ENCODE measurements at places on chromosomes 12 and 14. TPM values are rescaled to one million over a fixed set of nuclear protein-coding genes. Genes with fewer than 3 reads are reported as not detected.

DNA sequence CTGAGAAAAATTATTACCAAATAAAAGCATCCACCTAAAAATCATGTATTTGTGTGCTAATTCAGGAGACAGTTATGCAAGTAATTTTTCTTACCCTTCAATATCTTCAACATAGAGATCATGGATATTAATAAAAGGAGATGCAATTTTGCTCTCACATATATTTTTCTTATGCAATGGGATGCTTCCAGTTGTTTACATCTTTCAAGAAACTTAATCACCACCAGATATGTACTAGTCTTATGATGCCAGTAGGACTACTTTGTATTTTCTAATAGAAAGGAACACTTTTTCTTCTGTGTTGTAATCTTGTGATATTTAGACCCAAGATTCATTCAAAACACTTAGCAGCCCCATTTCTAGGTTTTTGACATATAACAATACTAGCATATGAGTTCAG, 107.6 kb downstream of the NAV3 start:
- H3K4me1 ChIP-seq: peaks cover 30% of the 10 kb centered on the region
- no peak overlapping the region for H3K4me3 ChIP-seq
- no peaks in the 10 kb centered on the region for H3K36me3 ChIP-seq
- no peak for DNase-seq
- H3K27me3 ChIP-seq: no peaks in the 10 kb centered on the region
- no peak overlapping the region for H3K27ac ChIP-seq

GRCh38 chr12:94714378-94715114, 64.2 kb upstream of the TMCC3 start:
- H3K27ac ChIP-seq: peak overlapping the region; percentile 73
- no peaks in the 10 kb centered on the region for H3K27me3 ChIP-seq
- H3K36me3 ChIP-seq: no peaks in the 10 kb centered on the region
- DNase-seq: peak; percentile 95
- no peak overlapping the region for H3K4me3 ChIP-seq

GRCh38 chr14:91167380-91167770, 53.5 kb downstream of the DGLUCY start:
- no peaks in the 10 kb centered on the region for H3K4me1 ChIP-seq
- H3K36me3 ChIP-seq: peaks cover 36% of the 10 kb centered on the region
- H3K27me3 ChIP-seq: no peaks in the 10 kb centered on the region
- H3K27ac ChIP-seq: no peak overlapping the region
- H3K4me3 ChIP-seq: no peak overlapping the region

GRCh38 chr12:93134893-93135285, 205.8 kb upstream of the EEA1 start:
- no peak for DNase-seq
- peaks cover 30% of the 10 kb centered on the region for H3K4me1 ChIP-seq
- no peaks in the 10 kb centered on the region for H3K27me3 ChIP-seq
- no peaks in the 10 kb centered on the region for H3K36me3 ChIP-seq

DNA sequence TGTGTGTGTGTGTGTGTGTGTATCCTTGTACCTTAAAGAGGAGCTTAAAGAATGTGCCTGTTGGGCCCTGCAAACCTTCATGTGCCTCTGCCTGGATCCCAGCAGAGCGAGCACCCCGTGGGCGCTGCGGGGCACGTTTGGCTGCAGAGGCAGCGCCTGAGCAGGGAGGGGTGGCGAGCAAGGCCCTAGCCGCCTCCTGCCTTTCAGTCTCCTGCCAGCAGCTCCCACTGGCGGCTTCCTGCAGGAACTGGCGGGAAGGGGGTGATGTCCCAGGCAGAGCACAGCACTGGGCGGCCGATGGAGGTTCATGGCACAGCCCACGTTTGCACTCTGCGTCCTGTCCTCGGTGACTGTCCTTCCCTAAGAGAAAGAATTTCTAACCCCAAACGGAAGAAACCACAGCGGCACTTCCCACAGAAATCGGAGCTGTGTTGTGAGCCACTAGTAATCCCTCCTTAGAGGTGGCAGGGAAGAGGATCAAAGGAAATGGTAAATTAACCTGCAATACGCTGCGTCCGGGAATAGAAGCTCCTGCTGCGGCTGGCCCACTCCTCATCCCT, 19.8 kb downstream of the ZBTB42 start:
- no peak overlapping the region for H3K27ac ChIP-seq
- H3K4me3 ChIP-seq: no peak overlapping the region
- DNase-seq: peak; percentile 49
- H3K36me3 ChIP-seq: no peaks in the 10 kb centered on the region
- H3K27me3 ChIP-seq: no peaks in the 10 kb centered on the region
- peaks cover 9% of the 10 kb centered on the region for H3K4me1 ChIP-seq

DNA sequence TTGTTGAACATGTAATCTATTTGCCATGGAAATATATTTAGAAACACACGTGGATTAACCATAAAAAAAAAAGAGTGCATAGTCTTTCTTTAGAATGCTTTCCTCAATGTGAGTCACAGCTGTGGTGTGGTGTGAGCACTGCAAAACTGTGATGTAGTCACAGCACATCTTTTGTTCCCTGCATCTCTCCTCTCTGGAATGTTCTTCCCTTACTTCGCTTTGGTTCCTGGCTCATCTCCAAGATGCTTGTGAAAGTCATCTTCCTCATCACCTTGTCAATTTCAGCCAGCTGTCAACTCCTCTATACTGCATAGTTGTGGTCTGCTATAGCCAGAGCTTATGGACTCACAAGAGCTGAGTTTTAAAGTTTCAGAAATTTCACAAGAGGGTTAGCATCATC, 60.2 kb downstream of the STAB2 start:
- no peaks in the 10 kb centered on the region for H3K4me1 ChIP-seq
- H3K27me3 ChIP-seq: no peaks in the 10 kb centered on the region
- no peaks in the 10 kb centered on the region for H3K36me3 ChIP-seq

The MANSC4 gene
- 0.65 TPM for total RNA-seq

The CLEC4D gene
- total RNA-seq: not detected

Measured in endothelial cell of umbilical vein (primary cell).